A172 (cell line): ENCODE measurements at places on chromosomes 4 and X. TPM values are rescaled to one million over a fixed set of nuclear protein-coding genes. Genes with fewer than 3 reads are reported as not detected.

Gene XAGE1A
- total RNA-seq: 1.0 TPM in 1 of 2 replicates, not detected in the other

Gene SCRG1
- total RNA-seq: not detected in 2 replicates

Gene RADX
- not detected in 2 replicates for total RNA-seq

Gene GAB3
- total RNA-seq: 0.83 and 0.93 TPM in 2 replicates

Gene RBM41
- 4.8 and 11.4 TPM in 2 replicates for total RNA-seq

Gene KLB
- not detected in 2 replicates for total RNA-seq

Gene TREX2
- 0.62 and 9.5 TPM in 2 replicates for total RNA-seq

Gene SOWAHB
- not detected in 2 replicates for total RNA-seq

Gene STAP1
- not detected in 2 replicates for total RNA-seq

Gene PABPC1L2A
- total RNA-seq: not detected in 2 replicates

Gene UCP1
- total RNA-seq: not detected in 2 replicates

Gene RASGEF1B
- total RNA-seq: not detected in 2 replicates

Gene RBM46
- not detected in 2 replicates for total RNA-seq

Gene FAT4
- 2.7 and 3.2 TPM in 2 replicates for total RNA-seq

Gene SSX2B
- total RNA-seq: not detected in 2 replicates

Gene PPP2R2C
- 6.7 and 10.6 TPM in 2 replicates for total RNA-seq

Gene LONRF3
- total RNA-seq: 2.8 and 3.3 TPM in 2 replicates

Gene REST
- 36.1 and 43.2 TPM in 2 replicates for total RNA-seq

Gene FDCSP
- not detected in 2 replicates for total RNA-seq

Gene NIPAL1
- total RNA-seq: 0.29 and 0.88 TPM in 2 replicates

Gene ABLIM2
- total RNA-seq: 1.3 and 5.1 TPM in 2 replicates

Gene TGIF2LX
- 0.98 TPM in 1 of 2 replicates, not detected in the other for total RNA-seq

Gene TBX22
- not detected in 2 replicates for total RNA-seq

Gene MAGEB2
- 0.19 TPM in 1 of 2 replicates, not detected in the other for total RNA-seq

Gene DSPP
- total RNA-seq: not detected in 2 replicates

Gene RAB33A
- total RNA-seq: not detected in 2 replicates

Gene PNPLA4
- total RNA-seq: not detected in 2 replicates

Gene SULT1B1
- total RNA-seq: 0.10 TPM in 1 of 2 replicates, not detected in the other

Gene SLC25A5
- total RNA-seq: 161 and 176 TPM in 2 replicates

Gene SRPX2
- 0.22 and 1.3 TPM in 2 replicates for total RNA-seq

Gene ARHGEF9
- 7.5 and 8.0 TPM in 2 replicates for total RNA-seq

Gene FABP2
- not detected in 2 replicates for total RNA-seq

Gene F8A1
- 13.2 and 13.3 TPM in 2 replicates for total RNA-seq

Gene SMS
- total RNA-seq: 423 and 528 TPM in 2 replicates

Gene CXCL11
- total RNA-seq: not detected in 2 replicates

Gene MAGEB17
- 0.55 TPM in 1 of 2 replicates, not detected in the other for total RNA-seq

Gene FAM13A
- total RNA-seq: 8.0 and 9.8 TPM in 2 replicates

Gene NALF2
- total RNA-seq: not detected in 2 replicates

Gene SSX4B
- total RNA-seq: not detected in 2 replicates

Gene MAP9
- 20.9 and 21.8 TPM in 2 replicates for total RNA-seq

Gene S100G
- not detected in 2 replicates for total RNA-seq

Gene TEX28
- total RNA-seq: not detected in 2 replicates

Gene ANAPC10
- 64.3 and 65.8 TPM in 2 replicates for total RNA-seq

Gene RTL3
- not detected in 2 replicates for total RNA-seq

Gene PABPC5
- not detected in 2 replicates for total RNA-seq

Gene SLC25A43
- 13.2 and 14.9 TPM in 2 replicates for total RNA-seq

Gene EGF
- total RNA-seq: 5.5 and 8.0 TPM in 2 replicates

Gene BMX
- total RNA-seq: 0.07 TPM in 1 of 2 replicates, not detected in the other

Gene CCDC110
- 2.3 and 5.3 TPM in 2 replicates for total RNA-seq

Gene XG
- not detected in 2 replicates for total RNA-seq

Gene RRAGB
- 24.9 and 32.1 TPM in 2 replicates for total RNA-seq

Gene MSMO1
- 72.3 and 98.6 TPM in 2 replicates for total RNA-seq

Gene BCLAF3
- 7.0 and 8.3 TPM in 2 replicates for total RNA-seq

Gene CENPVL2
- not detected in 2 replicates for total RNA-seq

Gene PLXNB3
- 13.8 and 14.3 TPM in 2 replicates for total RNA-seq
